ENCODE measurements at places on chromosomes 3 and 15.
A peak's percentile ranks its signal among the peaks of the same experiment; 100 is the strongest.

GRCh38 chr3:149673393-149673792, 15.6 kb upstream of the WWTR1 start:
- no peak for DNase-seq

- no peak for DNase-seq
Observed at GRCh38 chr3:20809356-20809755, 623.4 kb upstream of the SGO1 start.

- no peak for DNase-seq
Observed at GRCh38 chr15:78146425-78147154, 2.6 kb upstream of the IDH3A start.

DNA sequence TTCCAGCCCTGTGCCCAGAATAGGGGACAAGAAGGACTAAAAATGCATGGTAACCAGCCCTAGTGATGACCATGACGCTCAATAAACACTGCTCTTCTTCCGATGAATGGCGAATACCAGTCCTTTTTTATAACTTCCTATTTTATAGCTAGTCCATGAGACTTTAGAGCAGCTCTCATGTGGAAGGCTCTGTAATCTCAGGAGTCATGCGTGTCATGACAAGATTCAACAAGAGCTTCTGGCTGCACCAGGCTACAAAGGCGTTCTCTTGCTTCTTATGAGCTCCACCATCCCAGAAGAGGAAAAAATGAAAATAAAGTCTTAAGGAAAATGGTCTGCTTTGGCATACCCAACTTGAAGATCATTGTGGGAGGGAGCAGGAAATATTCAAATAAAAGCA, 141.0 kb downstream of the TMCO5A start:
- no peak for DNase-seq

GRCh38 chr3:20648294-20648693, 462.3 kb upstream of the SGO1 start:
- no peak for DNase-seq

DNA sequence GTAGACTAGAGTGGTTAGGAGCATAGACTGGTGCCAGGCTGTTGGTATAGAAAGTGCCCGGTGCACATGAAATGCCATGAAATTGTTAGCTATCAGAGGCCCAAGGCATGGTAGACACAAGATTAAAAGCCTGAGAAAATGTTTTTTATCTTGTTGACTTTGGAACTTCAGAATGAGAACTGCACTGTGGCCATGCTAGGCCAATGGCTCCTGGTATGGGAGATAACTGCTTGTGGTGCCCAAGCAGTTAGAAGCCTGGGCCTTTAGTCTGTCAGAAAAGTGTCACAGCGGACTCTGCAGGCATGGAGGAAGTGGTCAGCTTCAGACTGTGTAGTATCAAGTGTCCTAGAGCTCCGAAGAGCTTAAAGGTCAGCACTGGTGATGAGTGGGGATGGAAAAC, 11.9 kb downstream of the FYCO1 start:
- DNase-seq, result no peak

- peak; percentile 32 for DNase-seq
Observed at GRCh38 chr3:63349583-63350573, 71.8 kb downstream of the SYNPR start.
